Activated B cell treated with CpG ODN at 0.5 μM for 24 hours (primary cell): ENCODE measurements at places on chromosomes 3 and 15. TPM values are rescaled to one million over a fixed set of nuclear protein-coding genes. Genes with fewer than 3 reads are reported as not detected.

DNA sequence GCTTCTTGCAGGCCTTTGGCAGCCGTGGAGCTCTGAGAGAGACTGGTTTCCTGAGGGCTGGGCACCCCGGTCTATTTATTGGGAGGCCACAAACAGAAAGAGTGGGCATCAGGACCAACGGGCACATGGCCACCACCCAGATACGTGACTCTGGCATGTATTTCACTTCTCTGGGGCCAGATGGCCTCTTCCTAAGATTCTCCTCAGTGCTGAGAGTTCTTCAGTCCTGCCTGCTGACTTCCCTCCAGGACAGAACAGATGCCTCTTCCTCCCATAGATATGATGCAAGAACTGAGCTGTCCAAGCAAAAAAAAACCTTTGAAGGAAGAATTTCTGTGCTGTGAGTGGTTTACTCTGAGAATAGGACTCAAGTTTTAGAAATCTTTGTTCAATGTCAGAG, 107.7 kb downstream of the IGF2BP2 start:
- no peak for DNase-seq

DNA sequence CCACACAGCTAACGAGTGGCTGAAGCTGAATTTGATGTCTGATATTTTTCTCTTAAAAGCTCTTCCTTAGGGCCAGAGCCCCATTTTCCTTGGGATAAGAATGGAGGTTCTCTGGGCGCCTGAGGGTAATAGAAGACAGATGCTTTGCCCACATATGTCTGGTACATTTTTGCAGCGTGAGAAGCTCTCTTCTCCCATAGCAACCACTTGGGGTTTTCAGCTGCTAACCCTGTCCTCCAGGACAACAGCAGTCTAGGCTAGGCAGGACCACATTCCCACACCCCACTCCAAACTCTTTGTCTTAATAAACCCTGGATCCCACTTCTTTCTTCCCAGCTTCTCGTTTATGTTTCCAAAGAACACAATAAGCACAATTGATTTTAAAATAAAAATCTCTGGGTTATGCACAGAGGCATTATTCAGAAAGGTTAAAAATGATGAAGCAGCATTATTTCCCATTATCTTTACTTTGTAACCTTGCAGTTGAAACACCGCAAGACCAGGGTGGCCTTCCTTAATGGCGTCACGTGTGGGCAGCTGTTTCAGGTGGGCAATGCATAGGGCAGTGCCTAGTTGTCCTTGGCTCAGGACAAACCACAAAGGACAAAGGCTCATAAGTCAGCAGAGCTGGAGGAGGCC, 56.5 kb upstream of the NTRK3 start:
- no peak for DNase-seq

- no peak for DNase-seq
Observed at GRCh38 chr3:109188741-109189140, 52.2 kb downstream of the C3orf85 start.

- no peak for DNase-seq
Observed at GRCh38 chr3:176759815-176760506, 437.3 kb downstream of the TBL1XR1 start.

GRCh38 chr3:122903171-122903570, 108.3 kb downstream of the SLC49A4 start:
- no peak for DNase-seq

Gene ATXN7
- 45.2 and 46.7 TPM in 2 replicates for total RNA-seq

Gene TRPM1
- 0.05 TPM in 1 of 2 replicates, not detected in the other for total RNA-seq

Gene EIF3J
- total RNA-seq: 78.9 and 88.4 TPM in 2 replicates
